CD4-positive, alpha-beta T cell treated with Interleukin-17A for 1 hour (primary cell): ENCODE measurements at places on chromosomes 4 and X.

DNA sequence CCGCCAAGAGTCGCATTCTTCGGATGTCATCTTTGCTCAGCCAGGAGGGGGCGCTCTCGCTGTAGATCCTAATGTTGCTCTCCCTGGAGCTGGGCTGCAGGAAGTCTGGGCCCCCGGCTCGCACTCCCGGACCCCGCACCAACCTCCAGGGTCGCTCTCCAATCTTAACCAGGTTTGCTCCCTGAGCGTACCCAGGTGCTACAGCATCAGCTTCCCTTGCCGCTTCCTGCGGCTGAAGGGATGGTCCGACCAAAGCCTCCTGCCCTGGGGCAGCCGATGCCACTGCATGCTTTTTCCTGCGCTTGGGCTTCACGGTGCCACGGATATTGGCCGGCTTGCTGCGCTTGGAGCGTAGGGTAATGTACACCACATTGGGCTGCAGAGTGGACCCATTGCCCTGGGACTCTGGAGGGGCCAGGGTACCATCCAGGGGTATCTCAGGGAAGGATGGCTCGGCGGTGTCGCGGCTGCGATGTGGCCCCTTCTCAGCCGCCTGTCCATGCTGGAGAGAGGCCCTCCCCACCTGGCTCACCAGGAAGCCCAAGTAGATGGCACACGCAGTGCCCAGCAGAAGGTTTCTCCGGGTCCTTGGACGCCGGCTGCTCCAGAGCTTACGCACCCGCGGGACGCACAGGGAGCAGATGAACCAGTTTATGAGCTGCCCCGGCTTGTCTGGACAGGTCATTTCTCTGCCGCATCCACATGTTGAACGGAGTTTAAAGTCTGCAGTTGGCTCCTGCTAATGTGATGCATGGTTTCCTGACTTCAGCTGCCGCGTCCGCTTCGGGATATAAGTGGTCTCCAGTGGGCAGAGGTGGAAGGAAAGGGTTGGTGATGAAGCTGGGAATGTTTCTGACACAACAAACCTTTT is 1.9 kb downstream of the GASK1B start:
- DNase-seq = peak; percentile 5

GRCh38 chr4:82652062-82652461 is 90.3 kb upstream of the TMEM150C start:
- DNase-seq = no peak

- DNase-seq = no peak
Measured at GRCh38 chrX:12329476-12329875, 191.2 kb downstream of the FRMPD4 start.

DNA sequence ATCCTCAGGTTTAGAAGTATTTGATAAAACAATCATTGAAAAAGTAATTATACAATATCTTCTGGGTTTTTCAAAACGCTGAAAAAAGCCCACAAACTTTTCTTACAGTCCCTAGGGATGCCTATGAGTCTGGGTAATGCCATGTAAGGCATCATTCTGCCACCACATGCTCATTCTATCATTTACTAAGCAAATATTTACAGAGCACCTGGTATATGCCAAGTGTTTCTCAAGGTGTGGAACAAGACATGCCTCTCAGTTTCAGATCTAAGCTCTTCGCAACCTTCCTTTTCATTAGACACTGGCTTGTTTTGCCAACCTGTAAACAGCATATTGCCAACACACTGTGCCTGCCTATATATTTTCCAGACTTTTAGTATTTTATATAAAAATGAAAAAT is 17.7 kb downstream of the MID1 start:
- DNase-seq = no peak

- no peak for DNase-seq
Measured at GRCh38 chrX:72031634-72032033, 100.1 kb downstream of the RTL5 start.

DNA sequence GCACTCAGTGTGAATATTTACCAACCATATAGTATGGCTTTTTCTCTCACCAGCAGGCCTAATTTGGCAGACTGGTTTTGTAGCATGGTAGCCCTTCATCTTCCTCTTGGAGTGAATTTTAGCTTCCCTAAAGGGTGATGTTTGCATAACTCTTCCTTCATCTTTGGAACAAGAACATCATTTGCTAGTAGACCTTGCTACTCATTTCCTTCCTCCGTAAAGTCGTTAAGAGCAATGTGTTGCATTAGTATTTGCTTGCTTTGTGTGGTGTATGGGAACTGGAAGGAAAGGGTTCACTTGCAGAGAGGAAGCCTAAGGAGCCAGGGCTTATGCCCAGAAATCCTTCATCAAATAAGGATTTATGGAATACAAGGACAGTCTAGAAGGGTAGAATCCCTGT is 50.2 kb upstream of the PGRMC2 start:
- DNase-seq = no peak

DNA sequence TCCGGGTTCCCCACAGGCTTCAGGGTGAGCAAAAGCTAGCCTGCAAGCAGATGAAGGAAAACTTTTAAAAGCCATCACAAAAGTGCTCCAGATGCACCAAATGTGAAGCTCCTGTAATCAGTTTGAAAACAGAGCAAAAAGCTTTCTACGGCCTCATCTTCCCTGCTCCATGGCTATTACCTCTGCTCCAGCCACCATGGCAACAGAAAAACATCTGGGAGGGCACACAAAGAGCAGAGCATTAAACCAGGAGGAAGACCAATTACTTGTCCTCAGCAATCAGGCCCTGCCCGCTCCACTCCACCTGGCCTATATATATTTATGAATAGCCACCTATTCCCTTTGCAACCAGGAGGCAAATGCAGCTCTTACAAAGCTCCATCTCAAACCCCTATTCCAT is 33.6 kb downstream of the TMEM154 start:
- no peak for DNase-seq

DNA sequence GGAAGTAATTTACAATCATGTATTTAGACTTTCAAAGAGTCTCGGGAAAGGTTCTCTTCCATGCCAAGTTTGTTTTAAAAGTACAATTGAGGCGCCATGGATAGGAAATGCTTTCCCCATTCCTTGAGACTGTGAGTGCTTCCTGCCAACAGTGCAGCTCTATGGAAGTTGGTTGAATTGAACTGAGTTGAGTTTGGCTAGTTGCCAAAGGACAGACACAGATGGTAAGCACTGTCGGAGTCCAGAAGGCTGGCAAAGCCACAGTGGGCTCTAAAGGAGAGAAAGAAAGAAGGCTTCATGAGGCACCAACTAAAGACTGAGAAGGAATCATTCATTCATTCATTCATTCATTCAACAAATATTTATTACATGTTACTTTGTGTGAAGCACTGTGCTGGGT is 4.3 kb upstream of the KCNE5 start:
- DNase-seq = no peak
